ENCODE measurements at places on chromosomes 16 and 17.

GRCh38 chr16:31023627-31024226 is 9.6 kb upstream of the STX4 start:
- DNase-seq = no peak

DNA sequence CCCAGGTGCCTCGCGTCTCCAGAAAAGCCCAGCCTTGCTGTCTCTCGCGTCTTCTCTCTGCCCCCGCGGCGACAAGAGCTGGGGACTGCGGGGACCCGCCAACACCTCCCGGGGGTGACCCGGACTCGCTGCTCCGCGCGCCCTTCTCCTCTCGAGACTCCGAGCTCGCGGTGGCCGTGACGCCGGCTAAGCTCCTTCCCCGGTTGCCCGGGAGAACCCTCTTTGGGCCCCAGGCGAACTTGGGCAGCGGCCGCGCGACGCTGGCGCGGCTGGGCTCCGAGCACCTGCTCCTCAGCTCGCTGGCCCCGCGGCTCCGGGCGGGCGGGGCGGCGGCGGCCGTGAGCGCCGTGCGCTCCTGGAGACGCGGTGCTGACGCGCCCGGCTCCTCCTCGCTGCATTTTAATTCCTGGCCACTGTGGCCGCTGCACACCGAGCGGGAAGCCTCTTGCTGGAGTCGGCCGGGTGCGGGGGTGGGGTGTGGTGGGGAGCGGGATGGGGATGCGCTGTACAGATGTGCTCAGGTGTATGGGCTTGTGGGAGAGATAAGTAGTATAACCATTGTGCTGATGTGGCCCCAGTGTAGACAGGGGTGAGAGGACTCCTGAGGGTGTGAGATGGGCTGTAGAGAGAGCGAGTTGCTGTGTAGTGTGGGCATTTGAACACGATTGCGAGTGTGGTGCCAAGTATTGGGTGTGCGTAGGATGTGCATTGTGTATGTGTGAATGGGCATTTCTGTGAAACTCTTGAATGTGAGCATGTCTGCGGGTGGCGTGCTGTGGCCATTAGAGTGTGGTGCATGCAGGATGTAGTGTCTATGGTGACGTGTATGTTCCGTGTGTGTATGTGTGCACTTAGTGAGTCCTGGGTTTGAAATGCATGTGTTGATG is at the start of gene ASIC2:
Gene ASIC2 (minus strand): TSS at position 315 of the 887 bp plus-strand sequence.
- no peak for DNase-seq

DNA sequence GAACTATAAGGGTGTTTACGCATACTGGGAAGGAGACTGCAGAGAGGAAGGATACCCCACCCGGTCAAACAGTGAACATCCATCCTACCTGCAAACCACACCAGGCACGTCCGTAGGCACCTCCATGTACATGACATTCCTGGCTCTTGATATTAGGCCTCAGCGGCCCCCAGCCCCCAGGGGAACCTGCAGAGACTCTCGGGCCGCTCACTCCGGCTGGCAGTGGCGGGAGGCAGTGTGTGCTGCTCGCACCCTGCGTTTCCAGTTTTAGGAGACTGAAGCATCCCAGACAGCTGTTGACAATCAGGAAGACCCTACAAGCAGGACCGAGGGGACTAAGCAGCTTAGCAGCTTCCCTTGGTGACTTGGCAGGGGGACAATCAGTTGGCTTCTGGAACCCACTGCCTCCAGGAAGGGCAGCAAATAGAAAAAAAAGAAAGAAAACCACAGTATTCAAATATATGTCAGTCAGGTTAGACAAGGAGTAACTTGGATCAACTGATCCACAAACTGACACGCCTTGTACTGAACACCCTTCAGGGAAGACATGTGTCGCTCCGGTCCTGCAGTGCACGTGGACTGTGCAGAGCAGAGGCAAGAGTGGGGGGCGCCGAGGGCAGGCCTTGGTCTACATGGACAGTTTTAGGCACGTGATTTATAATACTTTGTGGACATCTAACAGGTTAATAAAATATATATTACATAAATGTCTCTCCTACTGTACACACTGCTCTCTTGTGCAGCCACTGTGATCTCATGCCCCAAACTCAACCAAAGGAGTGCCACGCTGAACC is 29.9 kb upstream of the CLEC18B start:
- no peak for DNase-seq

DNA sequence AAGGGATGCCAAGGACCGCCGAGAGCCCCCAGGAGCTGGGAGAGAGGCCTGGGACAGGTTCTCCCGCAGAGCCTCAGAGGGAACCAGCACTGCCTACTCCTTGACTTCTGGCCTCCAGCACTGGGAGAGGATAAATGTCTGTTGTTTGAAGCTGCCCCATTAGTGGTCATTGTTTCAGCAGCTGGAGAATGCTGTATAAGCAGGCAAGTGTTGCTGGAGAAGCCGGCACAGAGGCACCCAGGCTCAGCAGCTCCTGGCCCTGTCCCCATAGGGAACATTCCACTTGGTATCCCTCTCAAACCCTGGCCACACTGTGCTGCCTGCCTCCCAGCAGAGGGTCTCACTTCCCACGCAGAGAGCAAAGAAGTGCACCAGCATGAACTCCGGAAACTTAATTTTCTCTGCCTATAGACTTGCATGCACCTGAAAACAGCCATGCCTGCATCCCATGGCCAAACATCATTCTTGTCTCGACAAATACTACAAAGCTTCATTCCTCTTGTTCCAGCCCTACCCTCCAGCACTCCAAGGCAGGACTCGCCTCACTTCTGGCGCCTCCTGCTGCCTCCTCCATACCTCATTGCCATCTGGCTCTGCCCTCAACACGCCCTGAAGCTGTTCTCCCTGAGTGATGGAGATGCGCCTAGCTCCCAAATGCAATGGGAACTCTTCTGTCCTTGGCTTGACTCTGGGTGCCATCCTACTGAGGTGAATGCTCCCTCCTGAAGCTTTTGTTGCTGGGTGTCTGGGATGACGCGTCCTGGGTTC is 88.1 kb downstream of the DNAH17 start:
- no peak for DNase-seq

GRCh38 chr17:3526971-3527370 is 30.6 kb downstream of the TRPV3 start:
- DNase-seq = no peak

All from HTR-8/SVneo (cell line).